ENCODE measurements at places on chromosomes 7 and 10.

DNA sequence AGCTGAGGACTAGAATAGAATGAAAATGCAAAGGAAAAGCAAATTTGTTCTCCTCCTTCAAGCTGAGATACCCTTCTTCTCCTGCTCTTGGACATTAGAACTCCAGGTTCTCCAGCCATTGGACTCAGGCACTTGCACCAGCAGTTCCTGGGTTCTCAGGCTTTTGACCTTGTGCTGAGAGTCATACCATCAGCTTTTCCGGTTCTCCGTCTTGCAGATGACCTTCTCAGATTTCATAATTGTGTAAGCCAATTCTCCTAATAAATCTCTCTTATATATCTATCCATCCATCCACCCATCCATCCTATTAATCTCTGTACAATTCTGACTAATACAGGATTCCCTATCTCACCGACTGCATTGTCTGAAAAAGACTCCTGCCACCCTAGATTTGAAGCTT, 108.3 kb downstream of the AHR start:
- no peak for DNase-seq

DNA sequence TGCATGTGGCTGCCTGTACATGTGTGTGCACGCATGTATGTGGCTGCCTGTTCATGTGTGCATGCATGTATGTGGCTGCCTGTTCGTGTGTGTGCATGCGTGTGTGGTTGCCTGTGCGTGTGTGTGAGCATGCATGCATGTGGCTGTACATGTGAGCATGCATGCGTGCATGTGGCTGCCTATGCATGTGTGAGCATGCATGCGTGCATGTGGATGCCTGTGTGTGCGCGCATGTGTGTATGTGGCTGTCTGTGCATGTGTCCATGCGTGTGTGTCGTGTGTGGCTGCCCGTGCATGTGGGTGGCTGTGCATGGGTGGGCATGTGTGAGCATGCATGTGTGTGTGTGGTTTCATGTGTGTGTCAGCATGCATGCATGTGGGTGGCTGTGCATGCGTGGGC, 218.3 kb downstream of the ELFN1 start:
- no peak for DNase-seq

DNA sequence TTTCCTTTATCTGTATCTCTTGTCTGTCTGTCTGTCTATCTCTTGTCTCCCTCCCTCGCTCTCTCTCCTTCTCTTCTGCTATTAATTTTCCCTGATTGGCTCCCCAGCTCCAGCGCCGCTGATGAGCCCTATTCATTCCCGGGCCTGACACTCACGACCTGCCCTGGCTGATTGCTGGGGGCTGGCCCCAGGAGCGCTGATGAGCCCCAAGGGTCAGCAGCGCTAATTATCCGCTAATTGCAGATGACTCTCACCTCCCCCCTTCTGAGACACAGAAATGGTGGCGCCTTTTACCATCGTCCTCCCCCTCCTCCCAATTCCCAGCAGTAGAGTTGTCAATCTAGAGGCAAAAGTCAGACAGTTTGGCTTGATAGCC, 1.3 kb upstream of the GBX1 start:
- peak; percentile 34 for DNase-seq

DNA sequence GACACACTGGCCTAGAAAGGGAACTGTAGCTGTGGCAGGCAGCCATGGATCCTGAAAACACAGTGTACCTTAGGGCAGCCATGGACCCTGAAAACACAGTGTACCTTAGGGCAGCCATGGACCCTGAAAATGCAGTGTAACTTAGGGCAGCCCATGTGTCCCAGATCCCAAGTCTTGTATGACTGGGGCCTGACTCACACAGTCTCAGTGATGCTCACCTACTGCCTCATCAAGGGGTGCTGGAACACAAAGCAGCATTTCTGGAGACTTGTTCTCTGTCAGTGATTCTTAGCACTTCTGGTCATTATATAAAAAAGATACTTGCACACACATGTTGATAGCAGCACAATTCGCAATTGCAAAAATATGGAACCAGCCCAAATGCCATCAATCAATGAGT, 70.2 kb upstream of the LAMB4 start:
- no peak for DNase-seq
